Sigmoid colon (tissue), 7 donors: ENCODE measurements at places on chromosomes 7 and 10.

DNA sequence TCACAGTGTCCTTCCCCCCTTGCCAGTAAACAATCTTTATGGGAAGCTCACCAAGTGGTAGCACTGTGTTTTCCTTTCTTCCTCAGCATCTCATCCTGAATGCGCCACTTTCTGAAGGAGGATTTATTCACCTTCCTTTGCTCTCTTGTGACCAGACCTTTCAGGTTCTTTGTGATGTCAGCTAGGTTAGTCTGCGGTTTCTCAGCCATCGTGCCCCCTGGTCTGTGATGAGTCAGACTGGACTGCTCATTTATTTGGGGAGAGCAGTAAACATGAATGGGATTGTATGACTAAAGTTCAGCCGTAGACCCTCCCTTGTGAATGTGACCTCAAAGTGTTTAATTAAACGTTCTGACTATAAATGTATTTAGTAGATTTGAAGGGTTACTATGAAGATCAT, 235.1 kb upstream of the CELF2 start:
- no peak for DNase-seq

DNA sequence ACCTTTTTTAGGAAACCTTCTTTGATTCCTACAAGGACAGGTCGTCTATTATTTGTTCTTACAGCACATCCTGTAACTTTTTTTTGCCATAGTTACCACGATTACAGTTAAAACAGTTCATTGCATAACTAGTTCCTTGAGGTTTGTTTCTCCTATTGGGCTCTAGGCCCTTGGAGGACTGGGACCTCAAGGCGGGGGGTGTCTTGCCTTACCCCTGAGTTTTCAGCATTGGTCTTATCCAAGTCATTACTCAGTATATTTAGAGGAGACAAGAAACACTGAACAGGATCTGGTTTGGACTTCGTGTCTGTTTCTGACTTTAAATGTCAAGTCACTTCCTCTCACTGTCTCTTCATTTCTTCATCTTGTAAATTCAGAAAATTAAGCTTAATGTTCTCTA, 369.8 kb downstream of the SDK1 start:
- no peak for DNase-seq

DNA sequence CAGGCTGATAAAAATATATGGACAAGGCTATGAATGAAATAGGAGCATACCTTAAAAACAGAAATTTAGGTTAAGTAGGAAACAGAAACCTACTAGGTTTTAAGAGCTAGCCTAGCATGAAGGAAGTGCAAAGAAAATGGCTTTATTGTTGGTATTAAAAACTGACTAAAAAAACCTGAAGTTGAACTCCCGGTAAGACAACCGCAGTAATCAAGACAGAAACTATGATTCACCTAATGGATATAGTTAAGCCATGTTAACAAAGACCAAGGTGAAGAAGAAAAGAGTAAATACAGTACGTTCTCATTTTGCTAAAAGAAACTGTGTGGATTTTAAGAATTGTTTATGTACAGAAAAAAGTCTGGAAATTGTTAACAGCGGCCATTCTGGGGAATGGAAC, 2.5 kb downstream of the RTKN2 start:
- no peak for DNase-seq

DNA sequence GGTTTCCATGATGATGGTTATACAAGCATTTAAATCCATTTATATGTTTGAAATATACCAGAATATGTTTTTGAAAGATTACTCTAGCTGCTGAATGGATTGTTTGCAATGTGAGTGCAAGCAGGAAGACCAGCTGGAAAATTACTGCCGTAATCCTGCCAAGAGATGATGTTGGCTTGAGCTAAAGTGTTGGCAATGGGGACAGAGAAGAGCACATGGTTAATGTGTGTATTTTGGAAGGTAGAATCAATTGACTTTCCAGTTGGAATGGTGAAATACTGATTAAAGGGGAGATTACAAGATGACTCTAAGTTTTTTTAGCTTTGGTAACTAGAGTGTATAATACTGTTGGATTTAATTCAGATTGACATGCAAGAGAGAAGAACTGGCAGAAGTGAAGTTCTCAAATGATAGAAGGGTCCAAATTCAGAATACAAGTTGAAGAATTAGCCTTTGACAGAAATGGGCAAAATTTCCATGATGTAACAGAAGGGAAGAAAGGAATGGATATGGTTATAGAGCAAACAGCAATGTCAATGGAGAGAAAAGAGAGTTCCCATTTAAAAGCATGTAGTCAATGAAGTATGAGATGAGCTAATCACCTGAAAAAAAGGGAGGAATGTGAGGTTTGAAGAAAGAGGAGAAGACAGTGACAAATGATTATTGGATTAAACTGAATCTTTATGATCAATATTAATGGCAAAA, 422.0 kb downstream of the CDC14C start:
- DNase-seq: no peak

DNA sequence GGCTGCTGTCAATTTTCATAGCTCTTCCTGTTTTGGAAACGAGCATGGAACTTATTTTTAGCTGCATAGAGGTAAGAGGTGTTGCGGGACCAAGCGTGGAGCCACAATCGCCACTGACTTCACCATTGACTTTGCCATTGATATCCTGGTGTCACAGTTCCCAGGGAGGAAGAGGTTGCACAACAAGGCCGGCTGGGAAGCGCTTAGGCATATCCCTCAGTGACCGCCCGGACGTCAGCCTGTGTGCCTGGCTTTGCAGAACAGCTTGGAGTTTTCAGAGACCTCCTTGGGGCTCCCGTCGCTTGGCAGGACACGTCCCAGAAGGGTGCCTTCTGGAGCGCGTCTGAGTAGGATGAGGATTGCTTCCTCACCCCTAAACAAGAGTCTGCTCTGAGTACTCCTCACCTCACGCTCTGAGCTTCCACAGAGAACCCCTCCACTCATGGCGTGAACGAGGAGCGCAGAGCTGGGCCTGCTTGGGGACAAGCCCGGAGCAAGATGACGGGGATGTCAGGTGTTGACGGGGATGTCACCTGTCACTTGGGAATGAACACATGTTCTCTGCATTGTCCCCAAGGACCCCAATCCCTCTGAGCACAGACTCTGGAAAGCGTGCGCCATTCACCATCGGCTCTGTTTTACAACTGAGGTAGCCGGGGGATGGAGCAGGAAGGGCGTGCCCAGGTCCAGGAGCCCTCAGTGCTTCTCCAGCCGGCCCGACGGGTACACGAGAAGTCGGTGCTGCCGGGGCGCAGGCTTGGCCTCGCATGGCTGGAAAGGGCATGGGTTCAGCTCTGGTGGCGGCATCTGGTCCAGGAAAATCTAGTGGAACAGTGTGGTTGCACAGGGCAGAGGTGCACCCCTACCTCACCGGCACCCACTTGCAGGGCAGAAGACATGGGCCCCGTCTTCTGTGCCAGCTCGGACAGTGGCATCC, 192.3 kb upstream of the SHH start:
- DNase-seq: no peak

DNA sequence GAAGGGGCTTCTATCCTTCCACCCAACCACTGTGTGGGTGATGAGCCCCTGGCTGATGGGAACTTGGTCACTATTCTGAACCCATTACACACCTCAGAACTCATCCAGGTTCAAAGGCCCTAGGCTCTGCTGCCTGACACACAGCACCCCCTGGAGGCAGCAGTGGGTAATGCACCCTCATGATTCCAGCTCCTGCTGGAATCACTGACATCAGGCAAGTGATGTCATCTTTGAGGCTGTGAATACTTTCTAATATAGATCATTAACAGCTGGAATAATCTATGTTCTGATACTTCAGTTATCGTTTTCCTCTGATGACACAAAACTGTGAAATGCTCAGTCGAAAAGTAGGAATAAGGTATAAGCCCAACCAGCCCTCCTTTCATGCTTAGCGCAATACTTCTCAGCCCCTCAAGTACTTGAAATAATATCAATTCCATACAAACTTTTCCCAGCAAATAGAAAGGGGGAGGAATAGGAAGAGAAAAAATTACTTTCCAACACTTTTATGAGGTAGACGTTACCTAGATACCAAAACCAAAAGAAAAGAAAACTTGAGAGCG, 7.5 kb upstream of the RBP3 start:
- DNase-seq: no peak

GRCh38 chr10:80201608-80202141, 3.7 kb downstream of the ANXA11 start:
- DNase-seq: no peak

DNA sequence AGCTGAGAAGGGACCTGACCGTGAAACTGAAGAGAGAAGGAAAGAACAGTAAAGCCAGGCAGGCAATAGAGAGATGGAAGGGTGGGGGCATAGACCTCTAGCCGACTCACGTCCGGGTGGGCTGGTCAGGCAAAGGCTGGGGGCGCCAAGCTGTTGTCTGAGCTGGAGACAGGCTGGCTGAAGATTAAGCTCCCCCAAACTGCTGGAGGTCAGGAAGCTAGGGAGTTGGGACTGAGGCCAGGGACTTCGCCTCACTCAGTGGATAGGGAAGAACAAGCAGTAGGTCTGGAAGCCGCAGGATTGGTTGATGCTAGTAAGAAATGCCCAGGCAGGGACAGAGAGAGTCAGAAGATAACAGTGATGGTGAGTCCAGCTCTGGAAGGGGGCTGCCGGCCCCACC, 5.3 kb downstream of the PITX3 start:
- DNase-seq: no peak

- no peak for DNase-seq
Measured at GRCh38 chr7:7662527-7662926, 22.0 kb downstream of the UMAD1 start.

- no peak for DNase-seq
Measured at GRCh38 chr7:2802101-2802500, 42.0 kb downstream of the GNA12 start.

- DNase-seq: no peak
Measured at GRCh38 chr10:102941401-102941800, 23.3 kb downstream of the CNNM2 start.

DNA sequence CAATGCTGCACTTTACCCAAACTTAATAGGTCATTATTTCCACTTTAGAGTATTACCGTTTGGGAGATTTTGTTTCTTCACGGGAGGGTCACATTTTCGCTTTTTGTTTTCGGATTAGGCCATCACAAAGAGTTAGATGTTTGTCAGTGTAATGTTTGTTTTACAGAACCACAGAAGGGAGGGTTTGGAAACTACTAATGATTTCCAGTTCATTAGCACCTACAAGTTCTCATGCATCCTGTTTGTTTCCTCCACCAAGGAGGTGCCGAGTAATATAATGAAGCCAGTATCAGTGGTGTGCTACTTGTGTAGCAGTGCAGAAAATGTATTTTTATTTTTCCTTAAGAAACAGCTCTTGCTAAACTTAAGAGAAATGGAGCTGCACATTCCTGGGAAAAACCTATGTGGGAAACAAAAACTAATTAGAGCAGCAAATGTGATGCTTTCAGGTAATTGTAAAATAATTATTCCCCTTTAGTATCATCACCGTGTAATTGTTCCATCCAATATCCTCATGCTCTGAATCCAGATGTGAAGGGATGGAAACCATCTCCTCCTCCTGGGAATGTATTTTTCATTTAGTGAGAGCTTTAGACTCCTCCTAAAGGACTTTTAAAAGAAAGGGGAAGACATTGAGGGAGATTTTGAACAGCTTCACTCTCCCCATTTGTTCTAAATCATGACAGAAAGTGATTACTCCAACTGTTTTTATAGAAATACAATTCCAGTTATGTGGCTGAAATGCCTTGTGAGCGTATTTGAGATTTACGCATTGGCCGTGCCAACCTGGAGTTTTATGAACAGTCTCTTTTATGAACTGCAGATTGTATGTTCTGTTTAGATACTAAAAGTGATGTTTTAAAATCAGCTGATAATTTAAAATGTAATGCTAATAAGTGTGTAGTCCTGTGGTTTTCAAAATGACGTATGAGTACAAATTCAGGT, 5.6 kb downstream of the CELF2 start:
- no peak for DNase-seq

DNA sequence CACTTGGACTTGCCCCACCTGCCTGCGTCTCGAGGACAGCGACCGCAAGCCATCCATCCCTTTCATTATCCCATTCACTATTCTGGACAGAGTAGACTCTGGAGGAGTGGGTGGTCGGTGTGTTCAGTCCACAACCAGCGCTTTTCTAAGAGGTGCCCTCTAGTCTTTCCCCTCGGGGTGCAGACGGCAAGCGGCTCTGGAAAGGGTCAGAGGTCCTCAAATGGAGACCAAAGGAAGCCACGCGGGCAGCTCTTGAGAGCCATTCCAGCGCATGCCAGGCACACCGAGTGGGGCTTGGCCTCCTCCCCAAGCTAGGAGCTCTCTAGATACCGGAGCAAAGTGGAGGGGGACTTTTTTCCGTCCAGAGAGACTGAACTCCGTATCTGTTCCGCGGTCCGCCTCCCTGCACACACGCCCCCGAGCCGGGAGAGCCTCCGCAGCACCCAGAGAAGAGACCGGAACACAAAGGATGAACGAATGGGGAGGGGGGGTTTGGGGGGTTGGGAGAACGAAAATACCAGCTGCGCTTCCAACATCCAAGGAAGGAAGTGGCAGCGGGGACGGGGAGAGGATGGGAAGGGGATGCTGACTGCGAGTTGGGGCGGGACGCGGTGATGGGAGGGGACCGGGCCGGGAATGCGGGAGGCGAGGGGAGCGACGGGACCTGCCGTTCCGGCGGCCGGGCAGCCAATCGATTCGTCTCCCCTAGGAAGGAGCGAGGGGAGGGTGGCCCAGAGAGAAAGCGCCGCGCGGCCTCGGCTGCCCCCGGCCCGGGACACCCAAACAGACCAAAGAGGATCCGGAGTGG, 515 bp downstream of the GSDME start:
- peak; percentile 80 for DNase-seq

- no peak for DNase-seq
Measured at GRCh38 chr10:5711642-5712041, 27.0 kb downstream of the TASOR2 start.

DNA sequence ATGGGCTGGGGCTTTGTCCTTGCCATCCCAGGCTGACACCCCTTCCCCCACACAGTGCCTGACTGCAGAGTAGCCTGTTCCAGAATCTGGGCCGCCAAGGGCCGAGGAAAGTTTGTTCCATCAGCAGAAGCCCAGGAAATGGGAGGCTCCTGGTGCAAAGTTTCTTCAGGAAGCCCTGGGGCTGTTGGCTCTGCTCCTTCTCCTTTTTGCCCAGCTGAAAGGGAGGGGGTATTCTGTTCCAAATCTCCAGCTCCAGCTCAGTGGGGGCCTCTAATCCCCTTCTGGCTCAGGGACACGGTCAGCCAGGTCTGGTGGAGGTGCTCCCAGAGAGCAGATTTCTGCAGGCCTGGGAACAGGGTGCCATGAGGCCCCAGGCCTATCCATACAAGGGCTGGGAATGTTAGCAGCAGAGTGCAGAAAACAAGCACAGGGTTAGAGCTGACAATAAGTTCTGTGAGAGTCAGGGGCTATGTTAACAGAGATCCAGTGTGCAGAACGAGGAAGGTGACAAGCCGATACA, 399.5 kb downstream of the RPS24 start:
- DNase-seq: peak; percentile 62

DNA sequence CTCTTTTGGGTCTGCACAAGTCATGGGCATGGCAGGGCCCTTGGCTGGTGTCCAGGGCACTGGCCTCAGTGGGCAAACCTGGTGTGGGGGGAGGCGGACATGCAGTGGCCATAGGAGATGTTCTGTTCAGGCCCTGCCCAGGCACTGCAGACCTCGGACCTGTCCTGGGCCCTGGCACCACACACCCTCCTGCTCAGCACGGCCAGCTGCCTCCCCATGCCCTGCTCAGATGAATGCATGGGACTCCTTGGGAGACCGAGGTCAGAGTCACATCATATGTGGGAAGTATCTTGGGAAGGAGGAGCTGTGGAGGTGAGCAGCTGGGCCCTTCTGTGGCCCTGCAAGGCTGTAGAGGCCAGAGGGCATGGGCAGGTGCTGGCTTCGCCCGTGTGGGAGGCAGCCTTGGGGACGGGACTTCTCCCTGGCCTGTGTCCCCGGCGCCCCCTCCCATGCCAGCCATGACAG, 130.8 kb downstream of the VIPR2 start:
- DNase-seq: no peak
